NCI-H1417 treated with DMSO at 0.1 percent for 48 hours (cell line): ENCODE measurements at places on chromosomes 1 and 21.

DNA sequence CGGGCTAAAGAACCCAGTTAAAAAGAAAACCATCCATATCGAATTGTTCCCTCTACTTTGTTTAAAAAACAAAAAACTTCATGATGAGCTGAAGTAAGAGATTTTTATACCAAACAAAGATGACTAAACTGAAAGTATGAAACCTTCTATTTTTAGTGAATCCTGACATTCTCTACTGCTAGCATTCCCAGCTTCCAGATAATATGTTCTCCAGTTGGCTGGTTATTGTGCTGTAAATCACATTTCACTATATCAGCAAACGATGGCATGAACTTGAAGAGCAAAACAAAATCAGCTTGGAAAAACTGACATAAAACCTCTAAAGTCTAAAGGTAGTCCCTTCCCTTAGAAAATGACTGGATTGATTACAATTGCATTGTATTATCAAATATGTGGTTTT, 68.1 kb upstream of the APP start:
- DNase-seq = no peak

DNA sequence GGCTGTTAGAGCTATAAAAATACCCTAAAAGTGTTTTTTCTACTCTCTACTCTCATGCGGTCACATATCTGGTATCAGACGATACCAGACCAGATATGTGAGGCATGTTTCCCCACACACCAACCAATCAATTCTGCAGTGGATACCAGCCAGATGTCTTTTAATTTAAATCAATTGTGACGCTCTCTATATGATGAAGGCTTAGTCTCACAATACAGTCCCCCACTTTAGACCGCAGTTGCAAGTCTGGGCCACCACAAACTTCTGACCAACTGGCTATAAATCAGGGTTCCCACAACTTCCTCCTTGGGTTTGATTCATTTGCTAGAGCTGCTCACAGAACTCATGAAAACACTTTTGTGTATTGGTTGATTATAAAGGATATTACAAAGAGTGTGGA, 586.1 kb upstream of the ZP4 start:
- DNase-seq = no peak

GRCh38 chr1:115906627-115907026, 65.7 kb upstream of the NHLH2 start:
- no peak for DNase-seq

GRCh38 chr1:179990847-179991246, 36.2 kb downstream of the CEP350 start:
- DNase-seq = no peak

DNA sequence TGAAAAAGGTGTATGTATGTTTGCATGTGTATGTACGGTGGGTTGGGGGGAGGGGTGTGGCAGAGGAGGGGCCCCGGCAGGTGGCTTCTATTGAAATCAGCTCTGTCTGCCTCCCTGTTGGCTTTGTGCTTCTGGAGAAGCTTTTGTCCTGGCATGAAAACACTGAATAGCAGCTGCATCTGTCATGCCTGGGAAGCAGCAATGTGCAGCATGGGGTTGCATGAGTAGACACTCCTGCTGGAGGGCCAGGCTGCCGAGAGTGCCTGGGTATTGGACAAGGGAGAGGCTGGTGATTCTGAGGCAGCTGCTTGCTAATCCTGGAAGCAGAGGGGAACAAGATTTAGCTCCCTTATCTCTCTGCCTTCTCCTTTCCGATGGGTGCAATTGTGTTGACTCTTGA, 20.5 kb downstream of the MAPKAPK2 start:
- peak; percentile 75 for DNase-seq

DNA sequence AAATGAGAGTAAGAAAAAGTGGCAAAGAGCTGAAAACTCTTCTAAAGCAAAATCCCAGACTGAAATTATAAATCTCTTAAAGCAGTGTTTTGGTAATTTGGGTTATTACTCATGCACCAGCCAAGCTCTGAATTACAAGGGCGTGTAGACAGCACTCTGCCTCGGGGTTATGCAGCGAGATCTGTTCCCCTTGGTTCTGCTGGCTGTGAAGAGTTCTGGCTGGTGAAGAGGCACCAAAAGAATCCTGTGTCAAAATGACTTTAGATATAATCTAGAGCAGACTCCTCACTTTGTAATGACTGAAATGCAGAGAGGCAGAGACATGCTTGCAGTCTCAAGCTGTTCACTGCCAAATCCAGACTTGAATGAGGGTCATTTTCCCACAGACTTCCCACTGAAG, 461.8 kb upstream of the CXADR start:
- DNase-seq = no peak

DNA sequence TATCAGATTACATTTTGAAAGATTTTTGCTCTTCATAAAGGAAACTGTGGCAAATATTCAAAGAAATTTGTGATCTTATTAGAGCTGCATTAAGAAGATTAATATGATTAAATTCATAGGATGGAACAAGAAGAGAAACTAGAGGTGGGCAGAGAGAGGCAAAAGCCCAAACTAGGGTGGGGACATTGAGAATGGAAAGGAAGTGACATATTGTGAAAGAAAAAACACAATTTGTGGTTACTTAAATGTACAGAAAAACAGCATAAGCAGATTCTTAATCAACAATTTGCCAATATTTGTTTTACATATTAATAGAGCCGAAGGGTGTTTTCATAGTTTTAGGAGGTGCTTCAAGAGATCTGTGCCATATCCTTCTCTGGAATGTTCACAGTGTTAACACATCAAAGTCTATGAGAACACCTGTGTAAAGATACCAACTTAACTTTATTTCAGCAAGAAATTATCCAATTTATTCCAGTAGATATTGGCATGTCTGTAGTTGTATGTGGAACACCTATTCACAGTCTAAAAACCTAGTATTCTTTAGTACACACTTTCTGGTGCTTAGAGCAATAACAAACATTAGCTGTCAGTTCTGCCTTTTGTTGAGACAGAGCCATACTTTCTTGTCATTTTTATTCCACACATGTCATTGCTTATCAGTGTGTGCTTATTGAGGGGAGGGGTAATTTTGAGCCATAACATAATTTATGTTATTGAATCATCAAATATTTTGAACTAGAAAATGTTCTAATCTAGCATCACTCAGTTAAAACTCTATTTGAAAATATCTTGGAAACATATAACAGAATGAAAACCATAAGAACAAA, 401.5 kb downstream of the PTPRC start:
- DNase-seq = no peak

DNA sequence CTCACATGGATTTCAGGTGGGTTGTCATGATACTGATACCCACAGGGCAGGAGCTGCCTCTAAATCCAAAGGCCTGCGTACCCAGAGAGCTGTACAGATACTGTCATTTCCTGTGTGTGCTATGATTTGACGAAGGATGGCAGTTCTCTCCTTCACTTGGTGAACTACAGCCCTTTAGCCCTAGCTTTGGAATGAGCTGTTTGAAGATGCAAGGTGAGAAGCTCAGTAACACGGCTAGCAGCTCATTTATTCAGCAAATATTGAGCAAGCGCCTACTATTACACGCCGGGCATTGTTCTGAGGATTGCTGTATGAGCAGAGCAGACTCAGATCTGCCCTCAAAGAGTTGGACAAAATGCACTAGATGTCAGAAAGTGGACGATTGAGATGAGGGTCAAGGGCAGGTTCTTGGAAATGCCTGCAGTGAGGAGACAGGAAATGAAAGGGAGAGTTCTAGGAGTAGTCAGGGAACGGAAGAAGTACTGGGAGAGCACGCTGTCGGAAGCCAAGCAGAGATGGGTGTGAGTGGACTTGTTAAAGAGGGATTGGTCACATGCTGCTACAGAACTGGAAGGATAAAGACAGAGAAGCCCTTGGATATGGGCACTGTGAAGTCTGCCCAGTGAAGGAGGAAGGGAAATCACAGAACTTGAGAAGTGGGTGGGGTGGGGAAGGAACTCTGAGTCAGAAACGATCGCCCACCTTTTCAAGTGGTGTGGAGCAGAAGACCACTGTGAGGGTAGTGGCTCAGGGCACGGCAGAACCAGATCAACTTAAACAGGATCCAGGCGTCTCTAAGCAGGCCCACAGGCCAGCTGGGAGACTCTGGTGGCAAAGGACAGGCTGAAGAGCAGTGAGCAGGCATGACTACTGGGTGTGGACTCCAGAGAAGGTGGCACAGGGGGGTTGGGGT, 7.1 kb downstream of the PTGFRN start:
- DNase-seq = no peak

DNA sequence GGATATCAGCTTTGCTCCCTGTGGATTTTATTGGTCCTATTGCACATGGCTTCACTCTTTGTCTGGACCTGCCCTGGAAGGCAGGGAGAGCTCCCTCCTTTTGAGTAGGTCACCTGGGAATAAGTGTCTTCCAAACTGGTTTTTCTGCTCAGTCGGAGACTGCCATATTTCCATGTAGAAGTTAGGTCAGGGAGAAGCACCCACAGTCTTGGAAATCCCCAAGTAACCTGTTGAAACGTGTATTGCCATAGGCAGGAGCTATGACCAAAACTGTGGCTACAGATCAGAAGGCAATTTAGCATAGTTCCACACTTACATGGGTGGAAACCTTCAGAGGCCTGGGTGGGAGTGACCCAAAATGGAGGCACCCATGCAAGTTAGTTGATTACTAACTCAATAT, 3.5 kb upstream of the GNG12 start:
- no peak for DNase-seq

GRCh38 chr1:90969241-90969640, 52.6 kb downstream of the ZNF644 start:
- no peak for DNase-seq

DNA sequence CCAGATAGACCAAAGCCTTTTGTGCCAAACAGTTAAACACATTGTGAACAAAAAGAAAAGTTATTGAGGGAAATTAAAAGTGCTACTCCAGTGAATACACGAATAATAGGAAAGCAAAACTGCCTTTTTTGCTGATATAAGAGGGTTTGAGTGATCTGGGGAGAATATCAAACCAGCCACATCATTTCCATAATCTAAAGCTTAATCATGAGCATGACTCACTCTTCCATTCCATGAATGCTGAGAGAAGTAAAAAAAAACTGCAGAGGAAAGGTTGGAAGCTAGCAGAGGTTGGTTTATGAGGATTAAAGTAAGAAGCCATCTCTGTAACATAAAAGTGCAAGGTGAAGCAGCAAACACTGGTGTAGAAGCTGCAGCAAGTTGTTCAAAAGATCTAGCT, 350.6 kb upstream of the NCAM2 start:
- DNase-seq = no peak

- no peak for DNase-seq
These were observed 57.2 kb downstream of the LEPR start for GRCh38 chr1:65477414-65478378.

- no peak for DNase-seq
These were observed 162.0 kb downstream of the KIF26B start for GRCh38 chr1:245316784-245317183.

- no peak for DNase-seq
These were observed 552.9 kb downstream of the LTN1 start for GRCh38 chr21:28439788-28440187.
